ENCODE measurements at places on chromosomes 3 and 15.

GRCh38 chr3:4720316-4721075 is 227.3 kb downstream of the ITPR1 start:
- DNase-seq: no peak

DNA sequence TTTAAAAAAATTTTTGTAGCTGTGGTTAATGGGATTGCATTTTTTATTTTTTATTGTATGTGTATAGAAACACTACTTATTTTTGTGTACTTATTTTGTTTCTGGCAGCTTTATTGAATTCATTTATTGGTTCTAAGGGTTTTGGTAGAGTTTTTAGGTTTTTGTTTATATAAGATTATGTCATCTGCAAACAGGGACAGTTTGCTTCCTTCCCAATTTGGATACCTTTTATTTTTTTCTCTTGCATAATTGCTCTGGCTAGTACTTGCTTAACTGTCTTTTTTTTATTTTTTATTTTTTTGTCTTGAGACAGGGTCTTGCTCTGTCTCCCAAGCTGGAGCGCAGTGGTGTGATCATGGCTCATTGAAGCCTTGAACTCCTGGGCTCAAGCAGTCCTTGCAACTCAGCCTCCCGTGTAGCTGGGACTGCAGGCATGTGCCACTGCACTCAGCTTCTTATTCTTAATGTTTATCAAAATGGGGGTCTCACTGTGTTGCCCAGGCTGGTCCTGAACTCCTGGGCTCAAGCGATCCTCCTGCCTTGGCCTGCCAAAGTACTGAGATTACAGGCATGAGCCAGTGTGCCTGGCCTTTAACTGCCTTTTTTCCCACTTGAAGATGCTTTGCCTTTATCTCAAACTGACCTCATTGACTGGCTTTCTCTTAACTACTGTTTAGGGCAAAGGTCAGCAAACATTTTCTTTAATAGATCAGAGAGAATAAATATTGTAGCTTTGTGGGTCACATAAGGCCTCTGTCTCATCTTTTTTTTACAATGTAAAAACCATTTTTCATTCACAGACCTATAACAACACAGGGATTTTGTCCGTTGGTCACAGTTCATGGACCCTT is 8.6 kb downstream of the TFG start:
- DNase-seq: no peak

GRCh38 chr15:25181293-25182097 is 226.7 kb downstream of the SNRPN start:
- no peak for DNase-seq

DNA sequence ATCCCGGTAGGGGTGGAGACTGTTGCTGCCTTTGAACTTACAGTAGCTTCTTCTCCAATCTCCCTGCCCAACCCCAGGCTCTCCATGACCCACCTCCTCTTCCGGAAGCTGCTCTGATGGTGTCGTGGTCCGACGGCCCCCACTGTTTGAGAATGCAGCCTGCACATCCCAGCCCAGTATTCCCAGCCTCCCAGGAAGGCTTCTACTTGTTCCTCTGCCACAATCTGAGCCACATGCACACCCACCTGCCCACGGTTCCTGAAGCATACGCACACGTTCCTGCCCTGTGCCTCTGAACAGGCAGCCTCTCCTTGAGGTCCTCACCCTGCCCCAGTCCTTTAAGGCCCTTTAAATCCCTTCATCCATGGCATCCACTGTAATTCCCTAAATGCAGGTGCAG is 57.4 kb downstream of the ABTB1 start:
- no peak for DNase-seq

GRCh38 chr15:95826412-95827195 is 503.9 kb upstream of the NR2F2 start:
- no peak for DNase-seq

GRCh38 chr3:123971406-123971805 is 10.4 kb upstream of the CCDC14 start:
- DNase-seq: no peak

- no peak for DNase-seq
These were observed 31.1 kb downstream of the FILIP1L start for GRCh38 chr3:100083209-100083608.

GRCh38 chr15:67839499-67839928 is 331 bp downstream of the RNU6-1 start:
- DNase-seq: peak; percentile 61

DNA sequence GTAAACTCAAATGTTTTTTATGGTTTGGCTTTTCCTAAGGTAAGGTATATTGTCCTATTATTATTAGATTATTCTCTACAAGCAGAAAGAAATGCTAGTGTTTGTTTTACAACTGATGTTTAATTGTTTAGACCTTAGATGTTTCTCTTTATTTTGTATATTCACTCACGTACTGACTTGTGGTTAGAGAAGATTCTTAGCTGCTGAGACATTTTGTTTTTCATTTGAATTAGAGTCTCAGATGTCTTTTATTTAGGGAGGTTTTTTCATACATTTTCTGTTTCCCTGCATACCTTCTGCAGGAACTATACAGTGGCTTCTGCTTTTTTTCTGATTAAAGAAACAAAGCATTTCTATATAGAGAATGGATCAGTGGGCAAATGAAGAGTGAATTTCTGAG is 110.9 kb downstream of the MYRIP start:
- DNase-seq: no peak
